ENCODE measurements at places on chromosomes 2 and 18. TPM values are rescaled to one million over a fixed set of nuclear protein-coding genes. Genes with fewer than 3 reads are reported as not detected.

DNA sequence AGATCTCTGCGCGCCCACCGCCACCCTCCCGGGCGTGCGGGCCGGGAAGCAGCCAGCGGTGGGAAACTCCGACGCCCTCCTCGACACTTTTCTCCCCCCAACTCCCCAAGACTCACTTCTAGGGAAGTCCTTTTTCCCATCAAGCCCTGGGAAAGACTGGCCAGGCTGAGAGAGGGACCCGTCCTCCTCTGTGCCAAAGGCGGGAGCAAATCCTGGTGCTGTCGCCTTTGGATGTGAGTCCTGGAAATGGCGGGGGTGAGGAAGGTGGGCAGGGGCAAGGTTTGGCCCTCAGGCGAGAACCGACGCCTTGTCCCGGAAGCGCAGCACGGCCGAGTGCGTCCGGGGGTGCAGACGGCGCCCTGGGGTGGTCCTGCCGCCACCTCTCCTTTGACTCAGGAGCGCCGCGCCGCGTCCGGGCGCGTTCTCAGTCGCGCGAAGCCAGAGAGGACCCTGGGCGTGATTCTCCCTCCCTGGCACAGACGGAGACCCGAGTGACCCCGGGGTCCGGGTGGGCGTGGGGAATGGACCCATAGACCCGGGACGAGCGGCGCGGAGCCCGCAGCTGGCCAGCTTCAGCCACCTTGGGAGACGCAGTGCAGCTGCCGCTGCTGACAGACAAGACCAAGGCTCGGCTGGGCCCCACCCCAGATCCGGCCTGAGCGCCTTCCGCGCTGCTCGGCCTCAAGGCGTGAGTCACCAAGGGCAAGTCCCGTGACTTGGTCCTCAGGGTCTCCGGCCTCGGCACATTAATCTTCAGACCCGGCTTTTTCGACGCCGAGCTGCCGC is 3.5 kb upstream of the LBX2 start:
- DNase-seq, result peak; percentile 74

DNA sequence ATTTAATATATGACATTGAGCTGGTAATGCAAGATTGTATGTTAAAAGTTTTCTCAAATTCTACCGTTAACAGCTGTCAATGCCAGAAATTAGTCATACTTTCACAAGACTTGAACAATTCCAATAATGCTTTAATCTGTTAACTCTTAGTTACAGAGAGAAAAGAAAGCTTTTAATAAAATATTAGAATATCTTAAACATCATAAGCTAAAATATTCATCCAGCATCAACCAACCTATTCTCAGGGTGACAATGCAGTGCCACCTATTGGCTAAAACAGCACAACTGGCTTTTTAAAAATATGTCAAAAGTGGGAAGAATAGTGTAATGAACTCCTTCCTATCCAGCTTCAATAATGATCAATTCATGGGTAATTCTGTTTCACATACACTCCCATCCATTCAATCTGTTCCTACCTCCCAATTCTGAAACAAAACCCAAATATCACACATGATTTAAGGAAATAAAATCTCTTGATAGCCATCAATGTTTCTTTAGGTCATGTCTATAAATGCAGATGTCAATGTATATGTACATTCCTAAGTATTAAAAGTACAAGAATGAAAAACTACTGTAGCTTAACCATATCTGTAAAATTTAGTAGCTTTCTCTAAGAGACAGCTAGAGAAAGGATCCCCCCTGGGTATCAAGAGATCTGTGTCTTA is 79.8 kb upstream of the CCDC141 start:
- DNase-seq, result no peak

GRCh38 chr18:59142274-59142673 is 2.6 kb downstream of the SEC11C start:
- DNase-seq, result no peak

DNA sequence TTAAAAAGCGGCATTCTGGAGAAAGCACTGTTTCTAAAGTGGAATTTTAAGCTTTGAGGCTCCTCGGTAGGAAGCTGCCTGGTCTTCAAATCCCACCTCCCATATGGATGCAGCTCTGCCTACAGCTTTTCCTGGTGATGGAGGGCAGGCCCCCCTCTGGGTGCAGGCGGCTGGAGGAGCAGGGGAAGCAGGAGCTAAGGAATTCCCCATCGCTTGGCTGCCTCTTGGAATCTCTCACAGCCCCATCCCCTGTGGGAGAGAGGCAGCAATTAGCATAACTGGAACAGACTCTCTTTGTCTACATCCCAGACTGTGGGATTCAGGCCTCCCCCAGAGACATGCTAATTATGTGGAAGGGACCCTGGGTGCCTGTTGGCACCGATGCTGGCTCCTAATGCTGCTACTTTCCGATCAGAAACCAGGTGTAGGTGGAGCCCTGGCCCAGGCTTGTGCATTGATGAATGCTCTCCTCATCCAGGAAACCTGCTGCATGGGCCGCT is 51.3 kb downstream of the LIPG start:
- no peak for DNase-seq

- DNase-seq, result no peak
Measured at GRCh38 chr2:85735691-85736090, 18.1 kb upstream of the ATOH8 start.

DNA sequence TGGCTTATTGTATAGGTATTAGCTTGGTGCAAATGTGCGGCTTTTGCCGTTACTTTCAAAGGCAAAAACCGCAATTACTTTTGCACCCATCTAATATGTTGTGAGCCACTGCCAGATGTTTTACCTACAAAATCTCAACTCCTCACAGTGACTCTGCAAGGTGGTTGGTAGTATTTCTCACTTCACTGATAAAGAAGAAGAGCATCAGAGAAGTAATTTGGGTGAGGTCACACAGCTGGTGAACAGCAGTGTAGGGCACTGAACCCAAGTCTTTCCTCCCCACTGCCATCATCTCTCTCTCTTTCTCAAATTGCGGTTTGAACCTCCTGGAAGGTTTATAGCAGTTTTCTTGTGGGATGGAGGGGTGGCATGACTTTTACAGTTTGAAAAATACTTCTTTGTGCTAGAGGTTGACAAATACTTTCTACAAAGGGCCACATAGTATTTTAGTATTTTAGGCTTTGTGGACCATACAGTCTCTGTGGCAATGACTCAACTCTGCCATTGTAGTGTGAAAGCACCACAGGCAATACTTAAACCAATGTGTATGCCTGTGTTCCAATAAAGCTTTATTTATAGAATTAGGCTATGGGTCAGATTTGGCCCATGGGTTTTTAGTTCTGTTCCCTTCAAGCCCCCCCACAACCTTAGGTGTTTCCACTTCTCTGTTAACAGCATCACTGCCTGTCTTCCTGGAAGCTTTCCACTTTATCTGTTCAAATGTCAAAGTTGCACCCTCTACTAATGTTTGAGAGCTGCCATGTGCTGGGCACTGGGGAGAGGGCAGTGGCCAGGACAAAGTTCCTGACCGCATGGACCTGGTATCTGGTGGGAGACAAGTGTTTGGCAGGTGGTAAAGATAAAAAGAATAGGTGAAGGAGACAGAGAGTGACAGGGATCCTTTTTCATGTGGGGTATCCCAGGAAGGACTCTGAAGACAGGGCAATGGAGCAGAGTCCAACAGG is 30.1 kb downstream of the FHOD3 start:
- DNase-seq, result no peak

DNA sequence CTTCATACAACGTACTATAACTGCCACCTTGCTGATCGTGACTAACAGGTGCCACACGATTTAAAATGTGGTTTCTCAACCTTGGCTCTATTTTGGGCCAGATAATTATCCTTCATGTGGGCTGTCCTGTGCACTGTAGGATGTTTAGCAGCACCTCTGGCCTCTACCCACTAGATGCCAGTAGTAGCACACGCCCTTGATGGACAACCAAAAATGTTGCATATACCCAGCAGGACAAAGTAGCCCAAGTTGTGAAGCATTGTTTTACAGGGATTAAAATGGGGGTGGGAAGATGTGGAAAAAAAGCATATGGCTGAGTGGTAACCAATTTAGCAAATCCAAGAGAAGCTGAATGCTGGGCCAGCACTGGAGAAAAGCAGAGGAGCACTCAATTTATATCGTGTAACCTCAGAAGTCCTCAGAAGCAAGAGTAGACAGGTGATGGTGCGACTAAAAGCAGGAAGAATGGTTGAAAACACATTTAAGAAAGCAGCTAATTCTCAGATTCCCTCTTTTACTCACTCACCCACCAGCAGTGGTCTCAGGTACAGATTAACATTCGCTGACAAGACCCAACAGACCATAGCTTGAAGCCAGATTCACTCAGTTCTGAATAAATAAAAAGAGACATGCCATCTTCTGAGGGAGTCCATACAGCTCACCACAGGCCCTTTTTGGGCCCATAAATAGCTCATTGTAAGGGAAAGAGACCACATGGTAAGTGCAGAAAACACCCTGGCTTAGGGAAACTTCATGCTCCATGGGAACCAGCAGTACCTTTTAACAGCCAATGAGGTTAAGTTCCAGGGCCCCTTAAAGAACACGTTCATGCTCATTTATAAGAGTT is 50.6 kb downstream of the RAPH1 start:
- DNase-seq, result peak; percentile 12

DNA sequence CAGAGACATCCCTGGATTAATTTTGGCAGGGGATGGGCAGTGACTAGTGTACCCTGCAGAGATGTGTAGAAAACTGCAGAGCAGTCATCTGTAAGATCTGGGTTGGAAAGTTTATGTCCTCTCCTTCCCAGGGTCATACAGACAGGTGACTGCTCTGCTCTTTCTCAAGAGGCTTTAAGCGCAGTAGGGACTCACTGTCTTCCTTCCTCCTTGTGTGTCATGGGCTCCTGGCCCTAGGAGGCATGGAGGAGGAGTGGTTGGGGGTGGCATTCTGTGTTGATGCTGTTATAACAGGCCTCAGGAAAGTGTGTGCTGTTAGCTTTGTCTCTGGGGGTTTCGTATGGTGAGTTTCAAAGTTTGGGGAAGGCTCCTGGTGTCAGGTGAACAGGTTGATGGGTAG is 130.5 kb upstream of the MGAT5 start:
- DNase-seq, result no peak

- no peak for DNase-seq
Measured at GRCh38 chr2:8631465-8632005, 50.3 kb upstream of the ID2 start.

DNA sequence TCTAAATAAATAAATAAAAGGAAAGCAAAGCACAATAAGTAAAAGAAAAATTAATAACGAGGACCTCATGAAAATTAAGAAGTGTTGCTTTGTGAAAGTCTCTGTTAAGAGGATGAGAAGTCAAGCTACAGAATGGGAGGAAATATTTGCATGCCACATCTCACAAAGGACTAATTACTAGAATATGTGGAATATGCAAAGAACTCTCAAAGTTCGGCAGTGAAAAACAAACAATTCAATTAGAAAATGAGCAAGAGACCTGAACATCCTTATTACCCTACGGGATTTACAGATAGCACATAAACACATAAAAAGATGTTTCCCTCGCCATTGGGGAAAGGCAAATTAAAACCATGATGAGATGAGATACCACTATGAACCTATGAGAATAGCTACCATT is 23.3 kb downstream of the CYP26B1 start:
- DNase-seq, result no peak

The DQX1 gene
- 6.9 TPM for total RNA-seq

Measured in tibial nerve (tissue), 4 donors.